ENCODE measurements at places on chromosomes 16 and 17. TPM values are rescaled to one million over a fixed set of nuclear protein-coding genes. Genes with fewer than 3 reads are reported as not detected.

DNA sequence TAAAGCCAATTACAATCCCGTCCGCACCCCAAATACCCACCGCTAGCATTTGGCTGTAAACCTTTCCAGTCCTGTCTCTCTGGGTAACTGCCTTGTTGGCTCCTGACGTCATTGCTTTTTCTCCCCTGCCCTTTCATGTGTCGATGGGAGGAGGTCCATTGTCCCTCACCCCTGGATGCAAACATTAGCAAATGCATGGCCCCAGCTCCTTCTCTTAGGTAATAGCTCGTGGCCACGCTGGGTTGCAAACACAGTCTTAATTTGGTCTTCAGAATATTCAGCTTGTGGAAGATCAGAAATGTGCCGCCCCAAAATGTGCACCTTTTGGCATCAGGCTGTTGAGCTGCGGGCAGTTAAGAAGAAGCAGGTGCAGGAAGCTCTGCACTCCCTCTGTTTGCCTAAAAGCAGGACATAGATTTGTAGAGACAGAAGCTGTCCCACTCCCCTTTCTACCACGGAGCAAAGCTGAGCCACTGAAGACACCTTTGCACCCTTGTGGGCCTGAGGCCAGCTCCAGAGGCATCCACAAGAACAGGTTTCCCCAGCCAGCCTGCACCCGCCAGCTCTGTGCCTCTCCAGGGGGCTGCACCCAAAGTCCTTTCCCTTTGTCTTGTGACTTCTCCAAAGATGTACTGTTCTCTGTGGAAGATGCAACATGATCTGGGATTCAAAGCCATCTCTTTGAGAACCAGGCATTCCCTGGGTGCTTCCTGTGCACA lies 127.3 kb downstream of the MGAT5B start:
- peak; percentile 65 for DNase-seq

GRCh38 chr17:35087731-35088355 lies 24.3 kb upstream of the RFFL start:
- DNase-seq, result no peak

- peak; percentile 3 for DNase-seq
Observed at GRCh38 chr17:61556224-61557188, 34.5 kb downstream of the NACA2 start.

DNA sequence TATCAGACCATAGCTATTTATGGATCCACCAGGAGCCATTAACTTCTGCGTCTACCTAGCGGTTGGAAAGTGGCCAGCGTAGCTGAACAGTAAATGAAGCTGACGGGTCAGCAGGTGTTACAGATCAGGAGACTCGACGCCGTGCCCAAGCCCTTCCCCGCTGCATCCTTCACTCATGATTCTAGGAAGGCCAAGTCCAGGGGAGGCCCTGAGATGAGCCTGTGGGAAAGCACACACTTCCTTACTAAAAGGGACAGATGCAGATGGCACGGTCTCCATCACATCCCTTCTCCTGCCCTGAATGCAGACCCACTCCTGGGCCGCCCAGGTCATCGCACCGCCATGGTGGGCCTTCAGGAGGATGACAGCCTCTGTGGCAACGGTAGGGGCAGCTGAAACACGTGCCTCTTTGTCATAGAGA lies 67.7 kb upstream of the DNAH17 start:
- DNase-seq, result no peak

DNA sequence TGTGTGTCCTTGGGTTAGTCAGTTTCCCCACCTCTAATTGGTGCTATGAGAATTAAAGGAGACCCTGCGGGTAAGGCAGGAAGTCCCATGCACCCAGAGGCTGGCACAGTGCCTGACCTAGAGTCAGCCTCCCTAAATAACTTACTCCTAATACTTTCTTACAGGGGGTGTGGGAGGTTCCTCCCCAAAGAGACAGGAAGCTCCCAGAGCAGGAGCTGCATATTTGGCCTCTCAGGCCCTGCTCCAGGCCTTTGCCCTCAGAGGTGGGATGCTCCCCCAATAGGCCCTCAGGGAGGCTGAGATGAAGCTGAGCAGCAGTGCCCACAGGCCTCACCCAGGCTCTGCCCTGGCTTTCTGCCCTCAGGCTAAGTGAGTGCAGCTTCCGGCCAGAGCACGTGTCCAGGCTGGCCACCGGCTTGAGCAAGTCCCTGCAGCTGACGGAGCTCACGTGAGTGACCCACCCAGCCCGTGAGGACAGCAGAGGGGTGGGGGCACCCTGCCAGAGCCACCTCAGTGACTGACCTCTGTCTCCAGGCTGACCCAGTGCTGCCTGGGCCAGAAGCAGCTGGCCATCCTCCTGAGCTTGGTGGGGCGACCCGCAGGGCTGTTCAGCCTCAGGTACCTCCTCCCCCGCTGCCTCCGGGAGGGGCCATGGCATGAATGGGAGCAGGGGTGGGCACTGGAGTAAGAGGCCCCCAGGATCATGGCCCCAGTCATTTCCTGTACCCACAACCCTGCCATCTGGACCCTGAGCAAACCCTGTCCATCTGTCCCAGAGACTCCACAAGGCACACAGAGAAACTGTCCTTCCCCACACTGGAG lies 31.1 kb upstream of the CPNE2 start:
- DNase-seq, result no peak

GRCh38 chr16:50745940-50746339 lies 4.1 kb downstream of the CYLD start:
- DNase-seq, result no peak

GRCh38 chr17:16471295-16471694 lies 20.7 kb downstream of the LRRC75A start:
- DNase-seq, result no peak

CALB2 gene
- 3.7 TPM for polyA plus RNA-seq
